ENCODE measurements at places on chromosomes 2 and 18.

DNA sequence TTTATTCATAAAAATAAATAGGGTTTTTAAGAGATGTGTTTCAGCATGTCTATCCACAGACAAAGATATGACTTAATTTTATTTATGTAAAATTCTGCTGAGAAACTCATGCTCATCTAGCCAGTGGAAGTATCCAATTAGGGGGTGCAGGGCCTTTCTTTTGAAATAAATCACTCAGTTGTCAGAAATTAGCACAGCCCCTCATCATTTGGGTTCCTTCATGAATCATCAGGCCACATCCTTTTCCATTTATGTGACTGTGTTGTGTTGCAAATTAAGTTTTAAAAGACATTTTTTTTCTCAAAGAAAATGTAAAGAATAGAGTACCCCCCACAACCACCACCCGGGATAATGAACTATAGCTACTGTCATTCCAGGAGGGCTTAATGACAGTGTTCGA is 185.8 kb downstream of the NRP2 start:
- no peak for DNase-seq

GRCh38 chr2:10439185-10439879 is 8.8 kb downstream of the ODC1 start:
- DNase-seq = no peak

GRCh38 chr2:217935235-217935879 is 67.4 kb downstream of the TNS1 start:
- no peak for DNase-seq

DNA sequence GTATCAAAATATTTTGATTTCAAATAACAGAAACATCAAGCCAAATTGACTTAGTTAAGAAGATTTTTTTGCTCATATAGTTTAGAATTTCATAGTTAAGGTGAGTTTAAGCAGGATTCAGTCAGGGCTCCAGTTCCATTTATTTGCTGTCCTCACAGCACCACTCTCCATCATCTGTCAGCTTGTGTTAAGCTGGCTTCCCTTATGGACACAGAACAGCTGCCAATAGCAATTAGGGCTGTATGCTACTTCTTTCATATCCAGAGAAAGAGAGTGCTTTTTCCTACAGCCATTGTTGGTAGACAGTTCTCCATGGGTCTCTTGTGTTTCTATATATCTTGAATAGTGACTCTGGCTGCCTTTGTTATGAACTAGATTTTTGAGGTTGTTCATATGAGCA is 95.4 kb upstream of the CYP20A1 start:
- no peak for DNase-seq

- DNase-seq = no peak
Measured at GRCh38 chr18:59795882-59796281, 98.7 kb upstream of the CCBE1 start.

DNA sequence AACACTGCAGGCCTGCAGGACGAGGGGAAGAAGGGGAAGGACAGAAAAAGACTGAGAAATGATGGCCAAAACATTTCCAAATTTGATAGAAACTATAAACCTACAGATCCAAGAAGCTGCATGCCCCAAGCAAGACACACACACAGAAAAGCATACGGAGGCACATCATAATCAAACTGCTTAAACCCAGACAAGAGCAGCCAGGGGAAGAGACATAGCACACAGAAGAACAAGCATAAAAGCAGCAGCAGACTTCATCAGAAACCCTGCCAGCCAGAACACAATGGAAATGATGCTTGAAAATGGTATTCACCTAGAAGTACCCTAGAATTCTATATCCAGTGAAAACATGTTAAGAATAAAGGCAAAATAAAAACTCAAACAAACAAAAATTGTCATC is 57.2 kb upstream of the RNU4ATAC start:
- no peak for DNase-seq

GRCh38 chr2:216578325-216578724 is 54.9 kb upstream of the IGFBP2 start:
- no peak for DNase-seq

DNA sequence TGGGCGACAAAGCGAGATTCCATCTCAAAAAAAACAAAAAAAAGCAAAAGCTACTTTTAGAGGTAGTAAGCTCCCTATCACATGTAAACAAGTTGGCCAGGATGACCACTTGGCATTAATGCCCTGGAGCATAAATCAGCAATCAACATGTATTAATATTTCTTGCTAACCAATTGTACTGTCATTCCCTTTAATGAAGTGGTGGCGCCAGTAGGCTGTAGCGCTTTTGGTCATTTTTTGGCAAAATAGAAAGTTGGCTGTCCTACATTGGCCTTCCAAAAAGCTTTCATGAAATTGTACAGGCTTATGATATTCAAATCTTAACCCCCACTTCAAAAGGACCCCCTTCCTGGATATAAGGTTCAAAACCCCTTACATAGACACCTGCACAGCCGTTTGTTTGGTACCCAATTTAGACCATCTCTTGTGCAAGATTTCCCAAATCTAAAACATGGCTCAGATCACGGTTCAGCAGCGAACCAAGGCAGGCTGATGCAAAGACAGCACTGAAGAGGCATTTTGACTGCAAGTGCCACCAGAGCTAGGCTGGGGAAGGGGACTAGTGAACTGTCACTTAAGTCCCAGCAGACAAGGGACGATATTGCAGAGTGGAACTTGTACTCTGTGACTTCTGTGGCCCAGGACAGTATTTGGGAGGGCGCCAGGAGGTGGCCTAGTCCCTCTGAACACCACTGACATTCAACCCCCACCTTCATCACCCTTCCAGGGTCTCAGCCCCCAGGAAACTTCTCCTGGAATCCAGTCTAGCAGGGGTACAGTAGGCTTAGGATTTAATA is 31.9 kb downstream of the SMAD7 start:
- no peak for DNase-seq

- no peak for DNase-seq
Measured at GRCh38 chr18:48125724-48126123, 195.3 kb upstream of the SMAD2 start.

DNA sequence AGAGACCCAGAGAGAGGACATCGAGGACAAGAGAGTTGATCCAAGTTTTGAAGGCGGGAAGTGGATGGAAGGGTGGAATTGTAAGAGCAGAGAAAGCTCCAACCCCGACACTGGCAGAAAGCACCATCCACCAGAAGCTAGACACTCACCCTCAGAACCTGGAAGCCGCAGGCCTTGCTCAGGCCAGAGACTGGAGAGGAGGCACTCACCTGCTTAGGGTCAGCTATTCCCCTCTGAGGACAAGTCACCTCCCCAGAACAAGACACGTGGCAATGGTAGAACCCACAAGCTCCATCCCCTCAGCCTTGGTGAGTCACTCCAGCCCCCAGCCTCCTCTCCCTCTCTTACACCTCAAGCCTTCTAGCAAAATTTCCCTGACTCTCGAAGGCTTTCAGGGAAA is 64.9 kb downstream of the STEAP3 start:
- no peak for DNase-seq

- DNase-seq = no peak
Measured at GRCh38 chr2:118348380-118349034, 260.2 kb downstream of the INSIG2 start.

DNA sequence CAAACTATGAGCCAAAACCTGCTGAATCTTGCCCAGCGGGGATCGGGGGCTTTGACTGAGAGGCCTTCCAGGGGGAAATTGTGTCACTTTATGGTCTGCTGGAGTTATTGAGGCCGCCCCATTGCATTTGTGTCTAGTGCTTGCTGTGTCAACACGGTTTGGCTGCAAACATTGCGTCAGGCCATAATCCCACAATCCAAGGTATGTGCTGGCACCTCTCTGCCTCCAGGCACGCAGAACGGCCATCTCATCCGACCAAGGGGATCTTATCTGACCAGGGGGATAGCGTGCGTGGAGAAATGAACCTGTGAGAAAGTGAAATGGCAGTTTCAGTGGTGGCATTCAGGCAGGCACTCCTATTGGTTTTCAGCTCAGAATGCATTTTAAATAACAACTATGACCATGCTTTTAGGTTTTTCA is 18.1 kb upstream of the LYPD6B start:
- no peak for DNase-seq

GRCh38 chr2:88177556-88177955 is 7.4 kb downstream of the THNSL2 start:
- no peak for DNase-seq

GRCh38 chr18:3425446-3425845 is 24.5 kb upstream of the TGIF1 start:
- no peak for DNase-seq

- no peak for DNase-seq
Measured at GRCh38 chr2:32832821-32833220, 113.9 kb upstream of the LTBP1 start.

- DNase-seq = no peak
Measured at GRCh38 chr2:182594286-182594685, 121.8 kb upstream of the DNAJC10 start.

DNA sequence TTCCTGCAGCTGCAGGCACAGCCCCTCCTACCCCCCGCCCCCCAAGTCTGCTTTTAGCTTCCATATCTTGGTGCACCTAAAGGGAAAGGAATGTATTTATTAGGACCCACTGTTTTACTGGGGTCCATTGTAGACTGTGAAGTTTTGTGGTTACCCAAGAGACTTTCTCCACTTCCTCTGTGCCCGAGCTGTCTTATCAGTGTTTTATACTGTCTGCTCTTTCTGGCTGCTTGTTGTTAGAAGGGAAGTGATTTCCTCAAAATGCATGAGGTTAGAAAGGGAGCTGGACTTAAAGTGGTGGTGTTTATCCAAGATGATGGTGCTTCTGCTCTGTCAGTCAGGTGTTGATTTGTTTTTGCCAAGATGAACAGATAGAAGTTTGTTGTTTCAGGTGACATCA is 85.0 kb downstream of the PTH2R start:
- DNase-seq = no peak

- no peak for DNase-seq
Measured at GRCh38 chr2:70367722-70368323, 66.0 kb upstream of the FAM136A start.

GRCh38 chr2:177252808-177253531 is 11.6 kb downstream of the NFE2L2 start:
- DNase-seq = no peak

DNA sequence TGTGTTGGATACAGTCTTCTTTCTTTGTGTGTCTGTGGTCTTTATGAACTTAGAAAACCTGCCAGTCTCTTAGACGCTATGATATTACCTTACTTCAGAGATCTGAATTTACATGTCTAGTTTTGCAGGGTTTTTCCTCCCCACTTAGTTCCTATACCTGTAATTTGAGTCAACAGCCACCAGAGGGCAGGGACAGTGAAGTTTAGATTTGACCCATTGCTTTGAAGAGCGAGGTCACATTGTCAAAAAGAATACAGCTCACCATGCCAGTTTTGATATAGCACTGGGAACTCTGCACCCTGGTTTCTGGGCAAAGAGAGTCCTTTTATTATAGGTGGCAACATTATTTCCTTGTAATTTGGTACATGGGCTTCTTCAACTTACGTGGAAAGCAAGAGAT is 102.3 kb downstream of the MAPK4 start:
- DNase-seq = no peak

- no peak for DNase-seq
Measured at GRCh38 chr2:141933226-141933625, 197.6 kb downstream of the LRP1B start.

GRCh38 chr2:16756831-16757644 is 91.4 kb upstream of the CYRIA start:
- DNase-seq = peak; percentile 18

DNA sequence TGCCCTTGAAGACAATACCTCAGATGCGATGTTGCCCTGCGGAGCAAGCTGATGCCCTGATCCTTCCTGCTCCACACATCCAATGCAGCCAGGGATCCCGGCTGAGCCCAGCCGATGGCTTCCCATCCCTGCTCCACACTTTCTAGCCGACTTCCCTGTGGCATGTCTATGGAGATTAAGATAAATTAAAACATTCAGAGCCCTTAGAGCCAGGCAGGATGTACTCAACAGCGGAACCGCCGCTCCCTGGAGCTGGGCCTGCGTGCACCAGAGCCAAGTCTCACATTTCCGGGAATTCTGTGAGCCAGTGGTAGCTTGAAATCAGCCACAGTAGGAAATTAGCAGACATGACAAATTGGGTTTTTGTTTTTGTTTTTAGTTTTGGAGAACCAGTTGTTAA is 620.6 kb downstream of the GALR1 start:
- DNase-seq = no peak

- DNase-seq = no peak
Measured at GRCh38 chr18:2827061-2827460, 19.7 kb upstream of the EMILIN2 start.

- no peak for DNase-seq
Measured at GRCh38 chr2:181683518-181684453, 3.5 kb upstream of the NEUROD1 start.

- DNase-seq = no peak
Measured at GRCh38 chr2:129302106-129302505, 677.4 kb upstream of the RAB6C start.

DNA sequence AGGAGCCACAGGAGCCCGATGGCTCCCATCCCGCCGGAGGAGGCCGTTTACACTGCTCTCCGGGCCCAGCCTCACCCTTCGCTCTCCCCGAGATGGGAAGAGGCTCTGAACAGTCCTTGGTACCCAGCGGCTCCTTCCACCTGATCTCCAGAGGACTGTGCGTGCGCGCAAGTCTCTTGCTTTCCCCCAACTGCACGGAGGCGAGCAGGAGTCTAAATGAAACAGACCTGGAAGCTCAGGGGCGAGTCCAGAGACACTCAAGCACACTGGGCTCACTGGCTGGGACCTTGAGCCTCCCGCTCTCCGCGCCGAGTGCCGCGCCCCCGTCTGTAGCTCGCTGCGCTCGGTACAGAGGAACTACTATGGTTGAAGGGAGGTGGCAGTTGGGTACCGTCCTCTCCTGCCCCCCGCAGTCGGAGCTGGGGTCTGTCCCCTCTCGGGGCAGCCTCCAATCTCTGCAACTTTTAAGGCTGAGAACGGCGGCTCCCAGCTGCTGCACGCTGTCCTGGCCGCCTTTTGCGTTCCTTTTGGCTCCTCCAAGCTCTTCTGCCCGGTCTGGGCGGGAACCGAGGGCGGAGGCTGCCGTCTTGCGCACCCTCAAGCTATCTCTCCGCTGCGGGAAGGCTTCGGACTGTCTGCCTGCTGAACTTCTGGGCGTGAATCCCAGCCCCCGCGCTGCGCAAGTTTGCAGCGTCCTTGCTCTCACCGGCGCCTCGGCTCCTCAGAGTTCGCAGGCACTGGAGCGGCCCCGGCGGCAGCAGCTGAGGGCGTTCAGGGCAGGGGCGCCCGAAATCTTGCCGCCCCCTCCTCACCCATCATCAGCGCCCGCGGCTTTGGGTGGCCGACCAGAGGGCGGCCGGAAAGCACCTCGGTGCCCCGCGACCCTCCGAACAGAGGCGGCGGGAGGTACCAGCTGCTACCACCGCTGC is 491 bp downstream of the ALK start:
- DNase-seq = no peak

GRCh38 chr2:70336552-70336951 is 34.7 kb upstream of the FAM136A start:
- no peak for DNase-seq

GRCh38 chr18:14748496-14748895 is 524 bp downstream of the ANKRD30B start:
- no peak for DNase-seq

DNA sequence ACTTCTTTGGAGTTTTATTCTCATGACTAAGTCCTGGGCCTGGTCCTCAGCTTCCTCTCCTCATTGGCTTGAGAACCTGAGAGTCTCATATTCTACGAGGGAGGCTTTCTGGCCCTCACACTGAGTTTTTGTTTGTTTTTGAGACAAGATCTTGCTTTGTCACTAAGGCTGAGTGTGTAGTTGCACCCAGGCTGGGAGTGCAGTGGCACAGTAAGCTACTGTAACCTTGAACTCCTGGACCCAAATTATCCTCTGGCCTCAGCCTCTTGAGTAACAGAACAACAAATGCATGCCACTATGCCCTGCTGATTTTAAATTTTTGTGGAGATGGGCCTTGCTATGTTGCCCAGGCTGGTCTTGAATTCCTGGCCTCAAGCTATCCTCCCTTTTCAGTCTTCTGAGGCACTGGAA is 22.6 kb downstream of the PRKRA start:
- DNase-seq = no peak

GRCh38 chr2:99806758-99807157 is 316.9 kb upstream of the REV1 start:
- DNase-seq = no peak

Measured in GM04504 (cell line).